Left lobe of liver (tissue), 2 donors: ENCODE measurements at places on chromosomes 2 and 18. TPM values are rescaled to one million over a fixed set of nuclear protein-coding genes. Genes with fewer than 3 reads are reported as not detected.

The LYPD6B gene
- not detected for total RNA-seq

The ANKRD30BL gene
- not detected for total RNA-seq

The UGT1A5 gene
- total RNA-seq, result 4.6 TPM

The MAB21L4 gene
- total RNA-seq, result 19.3 TPM

The OR6B2 gene
- total RNA-seq, result not detected

The PSTPIP2 gene
- total RNA-seq, result 3.9 TPM

The SRBD1 gene
- 7.1 TPM for total RNA-seq

The ASXL3 gene
- 2.6 TPM for total RNA-seq

The TM4SF20 gene
- not detected for total RNA-seq

DNA sequence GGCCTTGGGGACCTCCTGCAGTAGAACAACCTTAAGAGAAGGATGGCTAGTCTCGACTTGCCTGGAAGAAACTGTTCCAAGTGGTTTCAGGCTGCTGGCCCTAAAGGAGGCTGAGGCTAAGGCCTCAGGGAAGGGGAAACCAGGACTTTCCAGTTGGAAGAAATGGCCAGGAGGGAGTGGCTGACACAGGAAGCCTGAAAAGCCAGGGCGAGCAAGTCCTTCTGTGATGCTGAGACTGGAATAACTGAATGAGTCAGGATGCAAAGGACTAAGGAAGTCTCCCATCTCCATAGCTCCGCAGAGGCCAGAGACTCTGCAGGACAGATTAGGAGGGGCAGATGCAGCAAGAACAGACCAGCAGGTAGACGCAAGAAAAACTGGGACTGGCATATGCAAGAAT lies 7.4 kb downstream of the HTRA2 start:
- DNase-seq, result no peak

GRCh38 chr2:219073413-219074129 lies 12.8 kb upstream of the IHH start:
- no peak for DNase-seq

DNA sequence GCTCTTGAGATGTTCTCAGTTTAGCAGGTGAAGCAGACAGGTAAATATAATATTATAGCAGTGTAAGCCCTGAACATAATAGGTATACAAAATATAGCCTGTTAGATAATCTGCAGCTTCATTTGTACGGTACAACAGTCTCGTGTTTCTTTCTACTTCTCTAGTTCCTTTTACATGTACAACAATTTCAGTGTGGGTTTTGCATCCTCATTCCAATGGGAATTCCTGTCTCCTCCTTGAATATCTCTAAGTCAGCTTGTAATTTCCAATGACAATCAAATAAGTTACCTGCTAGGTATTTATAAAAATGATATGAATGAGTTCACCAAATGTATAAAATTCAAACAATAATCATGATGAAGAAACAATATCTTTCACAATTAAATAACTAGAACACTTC lies 330.0 kb upstream of the RND3 start:
- no peak for DNase-seq

DNA sequence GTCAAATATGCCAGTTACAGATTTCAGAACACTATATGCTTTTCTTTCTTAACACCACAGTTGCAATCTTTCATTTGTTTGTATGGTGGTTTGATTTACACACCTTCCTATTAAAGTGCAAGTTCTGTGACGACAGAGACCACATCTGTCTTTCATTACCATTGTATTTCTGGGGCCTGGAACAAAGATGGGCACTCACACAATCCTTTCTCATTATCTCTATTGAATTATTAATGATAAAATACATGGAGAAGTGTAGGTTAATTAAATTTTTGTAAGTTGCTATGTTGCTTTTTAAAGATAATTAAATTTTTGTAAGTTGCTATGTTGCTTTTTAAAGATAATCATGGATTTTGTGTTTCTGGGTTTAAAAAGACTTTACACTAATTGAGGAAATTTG lies 79.9 kb downstream of the KCTD18 start:
- DNase-seq, result no peak

GRCh38 chr18:72181241-72181764 lies 362.8 kb downstream of the CBLN2 start:
- no peak for DNase-seq

DNA sequence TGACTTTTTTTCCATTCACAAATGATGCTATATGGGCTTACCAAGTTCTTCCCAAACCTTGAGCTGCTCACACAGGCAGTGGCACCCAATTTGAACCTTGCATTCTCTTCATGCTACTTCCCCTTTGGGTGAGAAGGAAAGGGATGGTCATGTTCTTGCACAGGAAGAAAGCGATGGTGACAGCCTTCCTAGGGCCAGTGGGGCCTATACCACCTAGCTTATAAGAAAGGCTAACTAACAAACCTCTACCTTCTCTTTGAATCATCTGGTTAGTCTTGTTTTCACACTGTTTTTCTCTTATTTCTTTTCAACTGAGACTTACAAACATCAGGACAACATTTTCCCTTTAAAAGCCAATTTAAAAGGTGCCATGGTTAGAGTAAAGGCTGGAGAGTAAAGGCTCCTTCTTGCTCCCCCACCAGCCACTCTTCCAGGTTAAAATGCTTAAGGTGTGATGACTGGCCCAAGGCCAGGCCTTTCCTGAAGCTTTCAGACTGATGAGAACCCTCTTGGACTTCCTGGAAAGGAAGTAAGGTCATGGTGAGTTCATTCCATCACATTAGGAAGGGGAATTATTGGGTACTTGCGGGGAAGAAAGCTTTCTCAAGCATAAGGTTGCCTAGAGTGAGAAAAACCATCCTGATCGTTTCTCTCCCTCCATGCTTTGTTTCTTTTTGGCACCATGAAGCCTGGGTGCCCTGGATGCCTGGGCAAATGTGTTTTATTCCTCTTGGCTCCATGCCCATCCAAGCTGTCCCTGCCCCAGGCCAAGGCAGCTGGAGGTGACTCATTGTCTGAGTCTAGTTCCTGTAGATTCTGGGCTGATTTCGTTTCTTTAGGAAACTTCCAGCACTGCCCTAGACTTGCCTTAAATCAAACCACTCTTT lies 41.4 kb upstream of the ITGB6 start:
- DNase-seq, result no peak

DNA sequence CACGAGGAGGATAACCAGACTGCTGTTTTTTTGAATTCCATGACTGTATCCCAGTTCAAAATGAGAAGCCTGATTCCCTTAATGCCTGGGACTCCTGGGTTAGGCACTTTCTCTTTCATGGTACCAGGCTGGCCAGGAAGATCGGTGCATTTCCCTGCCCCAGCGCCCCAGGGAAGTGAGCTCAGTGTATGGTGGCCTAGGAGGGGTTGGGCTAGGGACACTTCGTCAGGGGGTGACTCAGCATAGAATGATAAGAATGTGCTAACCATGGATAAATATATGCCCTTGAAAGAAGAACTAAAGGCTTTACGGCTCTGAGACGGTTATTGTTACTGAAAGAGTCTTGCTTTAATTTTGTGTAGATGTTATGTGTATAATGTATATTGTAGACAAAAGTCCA lies 27.5 kb upstream of the FAM237A start:
- DNase-seq, result no peak

GRCh38 chr2:74439373-74439772 lies 2.4 kb downstream of the RTKN start:
- no peak for DNase-seq

GRCh38 chr2:239804161-239805042 lies 220.7 kb downstream of the NDUFA10 start:
- DNase-seq, result peak; percentile 31
